ENCODE measurements at places on chromosomes 2 and 18.

GRCh38 chr18:11985586-11985985, 4.3 kb downstream of the IMPA2 start:
- no peak for DNase-seq

DNA sequence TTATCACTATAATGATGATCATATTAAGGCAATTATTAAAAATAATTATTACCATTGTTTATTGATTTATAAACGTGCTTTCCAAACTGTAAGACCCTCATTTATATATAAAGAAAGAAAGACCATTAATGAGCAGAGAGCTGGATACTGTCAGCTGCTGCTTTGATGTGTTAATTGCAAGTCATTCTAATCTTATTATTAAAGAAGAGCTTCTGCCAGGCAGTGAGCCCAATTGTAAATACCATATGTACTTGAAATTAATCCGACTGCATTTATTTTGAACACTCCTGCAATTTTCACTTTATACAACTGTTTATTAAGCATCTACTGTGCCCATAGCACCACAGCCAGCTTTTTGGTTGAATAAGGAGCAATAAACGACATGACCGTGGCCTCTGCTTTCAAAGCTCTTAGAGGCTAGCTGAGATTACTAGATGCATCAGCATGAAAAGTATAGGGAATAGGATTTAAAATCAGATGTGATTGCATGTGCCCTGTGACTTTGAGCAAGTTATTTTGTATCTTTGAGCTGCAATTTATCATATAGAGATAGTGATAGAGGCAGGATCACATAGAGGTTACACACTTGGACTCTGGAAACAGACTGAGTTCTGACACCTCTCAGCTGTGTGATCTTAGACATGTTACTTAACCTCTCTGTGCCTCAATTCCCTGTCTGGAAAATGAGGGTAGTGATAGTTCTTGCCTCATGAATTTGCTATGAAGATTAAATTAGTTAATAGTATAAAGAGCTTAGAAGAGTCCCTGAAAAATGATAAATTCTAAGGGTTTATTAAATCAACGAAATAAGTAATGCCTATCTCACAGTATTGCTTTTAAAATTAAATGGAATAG, 83.4 kb downstream of the MYCN start:
- DNase-seq = no peak

DNA sequence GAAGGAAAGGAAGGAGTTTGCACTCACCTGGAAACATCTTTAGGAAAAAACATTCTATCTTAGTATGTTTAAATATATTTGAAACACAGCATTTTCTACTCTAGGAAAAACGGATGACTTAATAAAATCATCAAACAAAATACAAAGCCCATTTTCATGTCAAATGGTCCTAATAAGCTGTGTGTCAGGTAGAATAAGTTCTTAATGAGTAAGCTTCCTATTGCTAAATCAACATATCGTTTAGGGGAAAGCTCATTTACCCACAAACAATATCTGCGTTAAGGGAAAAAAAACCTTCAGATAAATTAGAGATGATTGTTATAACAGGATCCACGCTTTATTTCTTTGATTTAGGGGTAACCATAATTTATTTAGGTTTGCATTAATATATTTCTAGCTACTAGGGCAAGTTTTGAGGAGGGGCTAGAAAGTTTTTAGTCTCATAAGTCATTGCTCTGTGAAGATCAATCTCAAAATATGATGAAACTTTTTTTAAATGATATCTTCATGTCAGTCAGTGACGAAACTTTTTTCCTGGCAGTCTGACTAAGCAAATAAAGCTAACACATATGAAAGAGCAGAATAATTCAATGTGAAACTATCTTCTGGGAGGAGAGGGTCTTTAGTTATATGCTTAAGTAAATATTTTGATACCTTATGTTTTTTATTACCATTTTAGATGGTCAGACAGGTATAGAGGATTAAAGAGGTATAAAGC, 147.1 kb downstream of the WDSUB1 start:
- DNase-seq = no peak

GRCh38 chr18:63894106-63894772, 6.7 kb downstream of the SERPINB2 start:
- no peak for DNase-seq

DNA sequence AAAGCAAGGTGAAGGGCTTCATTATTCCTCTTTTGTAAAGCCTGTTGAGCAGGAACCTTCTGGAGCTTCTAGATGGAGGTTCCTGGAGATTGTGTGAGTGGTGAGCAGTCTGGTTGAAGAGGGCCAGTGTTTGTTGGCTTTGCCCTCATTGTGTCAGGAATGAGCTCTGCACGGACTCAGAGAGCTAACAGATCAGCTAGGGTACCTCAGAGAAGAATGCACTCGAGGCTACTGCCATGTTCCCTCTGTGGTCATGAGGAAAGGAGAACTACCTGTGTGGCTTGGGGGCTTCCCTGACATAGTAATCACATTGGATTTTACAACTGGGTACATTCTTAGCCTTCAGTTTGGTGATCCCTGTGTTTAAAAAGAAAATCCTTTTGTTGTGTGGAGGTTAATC, 46.6 kb downstream of the SPTBN1 start:
- no peak for DNase-seq

DNA sequence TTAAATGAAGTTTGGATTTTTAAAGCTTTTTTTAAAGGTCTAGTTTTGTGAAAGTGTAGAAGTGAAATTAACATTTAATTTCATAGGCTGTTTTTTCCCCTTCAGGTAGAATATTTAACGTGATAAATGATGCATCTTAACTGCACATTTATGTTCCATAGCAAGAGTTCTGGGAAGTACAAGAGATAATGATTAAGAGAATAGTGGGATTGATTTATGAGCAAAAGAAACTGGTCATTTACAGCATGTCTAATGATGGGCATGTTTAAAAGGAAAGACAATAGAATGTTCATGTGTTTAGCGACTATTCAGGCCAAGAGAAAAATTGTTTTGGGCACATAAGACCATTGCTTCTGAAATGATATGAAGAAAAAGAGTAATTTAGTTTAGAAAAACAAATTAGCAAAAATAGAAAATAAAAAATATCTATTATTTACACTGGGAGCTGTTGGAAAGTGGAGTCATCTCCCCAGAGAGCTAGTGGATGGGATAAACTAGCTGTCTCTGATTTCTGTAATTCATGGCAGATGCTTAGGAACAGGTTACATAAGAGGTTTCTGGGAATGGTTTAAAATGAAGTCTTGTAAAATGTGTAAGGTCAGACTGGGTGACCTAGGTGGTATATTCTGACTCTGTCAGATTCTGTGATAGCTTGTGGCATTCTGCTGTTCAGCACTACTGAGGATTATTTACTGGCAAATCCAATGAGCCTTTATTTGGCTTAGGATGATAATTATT, 60.7 kb downstream of the WDR7 start:
- DNase-seq = peak; percentile 70

DNA sequence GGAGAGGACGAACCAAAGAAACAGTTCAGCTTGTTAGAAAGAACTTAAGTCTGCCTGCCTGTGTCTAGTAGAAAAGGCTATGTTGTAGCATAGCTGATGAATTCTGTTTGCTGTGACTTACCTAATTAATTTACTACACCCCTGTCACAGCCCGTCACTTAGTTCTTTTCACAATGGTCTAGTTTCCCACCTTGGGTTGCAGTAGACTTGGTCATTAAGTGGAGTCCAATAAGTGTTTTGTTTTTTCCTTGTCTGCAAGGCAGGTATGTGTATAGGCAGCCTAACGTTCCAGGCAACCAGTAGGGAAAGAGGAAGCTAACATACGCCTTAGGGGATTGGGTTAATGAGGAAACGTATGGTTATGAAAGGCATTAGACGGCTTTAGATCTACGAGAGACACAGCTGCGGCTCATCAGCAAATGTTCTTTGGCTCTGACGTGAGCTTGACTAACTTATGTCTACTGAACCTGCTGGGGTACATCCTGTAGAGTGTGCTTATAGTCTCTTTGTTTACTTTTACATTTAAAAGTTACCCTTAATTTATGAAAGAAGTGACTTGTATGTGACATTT, 180.1 kb downstream of the PRPF40A start:
- no peak for DNase-seq

- no peak for DNase-seq
Observed at GRCh38 chr2:68141875-68142274, 15.8 kb upstream of the PNO1 start.

DNA sequence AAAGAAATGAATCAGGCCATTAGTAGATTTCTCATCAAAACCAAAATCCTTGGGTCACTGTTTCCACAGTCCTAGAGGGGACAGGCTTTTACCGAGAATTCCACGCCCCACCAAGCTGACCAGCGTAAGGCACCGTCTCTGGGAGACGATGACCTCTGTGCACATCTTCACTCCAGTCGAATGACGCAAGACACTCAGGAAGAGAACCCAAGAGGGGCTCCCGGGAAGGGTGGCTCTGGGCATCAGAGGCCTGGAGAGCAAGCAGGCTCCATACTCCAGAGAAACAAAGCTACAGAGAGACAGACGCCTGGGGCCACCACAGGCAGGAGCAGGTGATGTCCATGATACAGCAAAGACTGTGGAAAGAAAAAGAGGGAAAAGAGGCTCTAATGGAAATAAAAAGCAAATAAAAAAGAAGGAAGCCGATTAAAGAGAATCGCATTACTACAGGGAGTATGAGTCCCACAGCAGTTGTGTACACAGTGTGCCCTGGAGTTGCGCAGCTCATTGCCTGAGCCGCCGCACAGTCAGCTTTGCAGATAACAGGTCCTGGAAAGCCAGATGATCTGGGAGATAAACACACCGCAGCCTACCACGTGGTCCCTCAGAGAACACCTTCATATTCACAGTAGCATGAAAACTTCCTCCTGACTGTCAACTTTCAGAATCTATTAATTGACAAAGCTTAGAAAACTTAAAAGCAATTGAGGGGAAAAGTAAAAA, 572.7 kb upstream of the SALL3 start:
- no peak for DNase-seq

- peak; percentile 10 for DNase-seq
Observed at GRCh38 chr2:233928594-233929351, 11.6 kb downstream of the TRPM8 start.

DNA sequence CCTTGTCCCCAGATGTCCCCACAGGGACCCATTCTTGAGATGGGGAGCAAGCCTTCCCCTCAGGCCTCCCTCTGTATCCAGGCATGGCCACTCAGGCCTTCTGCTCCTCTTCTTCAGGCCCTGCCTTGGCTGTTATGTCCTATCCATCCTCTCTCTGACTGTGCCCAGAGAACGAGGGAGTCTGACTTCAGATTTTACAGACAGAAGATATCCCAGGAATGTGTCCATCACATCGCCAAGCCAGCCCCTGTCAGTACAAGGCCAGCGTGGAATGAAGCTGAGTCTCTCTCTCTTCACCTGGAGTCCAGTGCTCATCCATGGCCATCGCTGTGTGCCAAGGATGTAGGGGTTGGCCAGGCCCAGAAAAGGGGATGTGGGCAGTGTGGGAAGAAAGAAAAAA, 57.6 kb downstream of the SDC1 start:
- DNase-seq = no peak

DNA sequence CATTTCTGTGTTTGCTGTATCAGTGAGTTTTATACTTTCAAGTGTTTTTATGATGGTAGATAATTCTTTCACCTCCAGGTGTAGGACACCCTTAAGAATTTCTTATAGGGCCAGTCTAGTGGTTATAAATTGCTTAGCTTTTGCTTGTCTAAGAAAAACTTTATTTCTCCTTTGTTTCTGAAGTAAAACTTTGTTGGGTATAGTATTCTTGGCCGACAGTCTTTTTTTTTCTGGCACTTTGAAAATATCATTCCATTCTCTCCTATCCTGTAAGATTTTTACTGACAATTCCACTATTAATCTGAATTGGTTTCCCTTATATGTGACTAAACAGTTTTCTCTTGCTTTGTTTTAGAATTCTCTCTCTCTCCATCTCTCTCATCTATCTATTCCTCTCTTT, 118.7 kb upstream of the LRRTM4 start:
- no peak for DNase-seq

- DNase-seq = no peak
Observed at GRCh38 chr2:224986477-224986876, 55.8 kb downstream of the DOCK10 start.

DNA sequence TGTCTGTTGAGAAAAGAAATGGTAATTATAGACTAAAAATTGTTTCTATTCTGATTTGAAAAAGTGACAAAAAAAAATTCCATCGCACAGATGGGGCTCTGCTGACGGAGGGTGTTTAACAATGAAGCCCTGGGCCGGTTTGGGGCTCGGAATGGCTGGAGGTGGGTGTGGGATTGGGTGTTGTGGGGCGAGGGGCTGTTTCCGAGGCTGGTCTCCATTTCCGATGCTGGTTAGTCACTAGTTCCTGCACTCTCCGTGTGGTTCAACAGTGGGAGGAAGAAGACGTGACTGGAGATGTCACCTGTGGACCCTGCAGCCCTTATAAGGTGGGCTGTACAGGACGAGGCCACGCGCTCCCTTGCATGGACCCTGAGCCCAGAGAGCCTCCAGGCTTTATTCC, 143.2 kb downstream of the KLHL29 start:
- DNase-seq = no peak

DNA sequence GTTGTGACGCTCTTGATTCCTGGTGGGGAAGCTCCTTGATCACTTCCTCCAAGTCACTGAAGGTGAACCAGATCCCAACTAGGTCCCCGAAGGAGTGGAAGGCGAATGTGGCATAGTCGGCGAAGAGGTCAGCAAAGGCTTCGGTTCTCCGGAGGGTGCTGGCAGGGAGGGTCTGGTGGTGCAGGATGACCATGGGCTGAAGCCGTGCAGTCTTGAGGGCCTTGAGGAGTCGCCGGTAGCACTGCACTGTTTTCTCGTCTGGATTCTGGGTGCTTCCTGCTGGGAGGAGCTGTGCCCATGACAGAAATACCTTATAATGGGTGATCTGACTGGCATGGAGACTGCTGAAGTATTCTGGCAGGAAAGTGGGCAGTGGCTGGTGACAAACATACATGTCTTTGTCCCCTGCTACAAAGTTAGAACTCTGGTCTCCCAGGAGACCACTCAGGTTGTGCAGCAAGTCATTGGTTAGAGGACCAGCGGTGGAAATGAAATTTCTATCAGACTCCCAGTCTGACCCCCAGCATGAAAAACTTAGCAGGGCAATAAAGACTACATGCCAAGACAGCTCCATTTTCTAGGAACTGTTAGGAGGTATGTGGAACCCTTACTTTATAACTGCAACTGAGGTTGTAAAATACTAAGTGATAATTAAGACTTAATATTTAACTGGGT, at the start of gene LCT:
TSS of gene LCT (minus strand) at position 589 of the 675 bp plus-strand sequence. CDS start at position 574, 15 bp downstream.
- DNase-seq = no peak

DNA sequence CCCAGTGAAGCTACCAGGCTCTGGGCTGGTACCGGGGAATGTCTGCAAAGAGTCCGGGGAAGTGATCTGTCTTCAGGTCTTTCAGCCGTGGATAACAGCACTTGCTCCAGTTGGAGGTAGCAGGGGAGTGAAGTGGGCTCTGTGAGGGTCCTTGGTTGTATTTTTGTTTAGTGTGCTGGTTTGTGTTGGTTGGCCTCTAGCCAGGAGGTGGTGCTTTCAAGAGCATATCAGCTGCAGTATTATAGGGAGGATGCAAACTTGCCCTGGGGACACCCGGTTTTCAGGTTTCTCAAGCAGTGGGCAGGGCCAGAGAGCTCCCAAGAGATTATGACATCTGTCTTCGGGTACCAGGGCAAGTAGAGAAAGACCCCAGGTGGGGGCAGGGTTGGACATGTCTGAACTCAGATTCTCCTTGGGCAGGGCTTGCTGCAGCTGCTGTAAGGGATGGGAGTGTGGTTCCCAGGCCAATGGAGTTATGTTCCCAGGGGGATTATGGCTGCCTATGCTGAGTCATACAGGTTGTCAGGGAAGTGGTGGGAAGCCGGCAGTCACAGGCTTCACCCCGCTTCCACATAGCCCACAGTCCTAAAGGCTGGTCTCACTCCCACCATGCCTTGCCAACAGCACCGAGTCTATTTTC, 34.4 kb downstream of the ACAA2 start:
- no peak for DNase-seq

GRCh38 chr18:75003764-75004690, 204.9 kb downstream of the PTGR3 start:
- DNase-seq = no peak

- DNase-seq = no peak
Observed at GRCh38 chr2:148540022-148540421, 104.5 kb upstream of the EPC2 start.

Data from NCI-H1930 (cell line).